Stimulated activated CD8-positive, alpha-beta memory T cell treated with anti-CD3 and anti-CD28 coated beads, Interleukin-4, amount 100 ng/mL, for 1 hour (primary cell): ENCODE measurements at places on chromosomes 1 and 21.

DNA sequence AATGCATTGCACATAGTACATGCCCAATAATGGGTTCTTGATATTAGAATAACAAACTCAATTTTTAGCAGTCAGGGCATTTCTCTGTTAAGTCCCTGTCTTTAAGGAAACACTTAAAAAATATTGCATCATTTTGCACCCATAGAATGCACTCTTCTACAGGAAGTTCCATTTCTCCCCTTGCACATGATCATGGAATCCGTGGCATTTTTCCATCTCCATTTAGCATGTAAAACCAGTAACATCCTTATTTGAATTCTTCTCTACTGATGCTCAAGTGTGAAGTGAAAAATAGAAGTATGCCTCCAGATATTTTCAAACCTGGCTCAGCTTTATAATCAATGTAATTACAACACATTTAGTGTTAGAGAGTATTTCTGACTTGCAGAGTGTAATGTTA is 192.8 kb downstream of the RWDD3 start:
- no peak for DNase-seq

- no peak for DNase-seq
These were observed 833.0 kb upstream of the ADAMTS5 start for GRCh38 chr21:27799861-27800260.

GRCh38 chr1:16442265-16442664 is 1.7 kb downstream of the NECAP2 start:
- no peak for DNase-seq

DNA sequence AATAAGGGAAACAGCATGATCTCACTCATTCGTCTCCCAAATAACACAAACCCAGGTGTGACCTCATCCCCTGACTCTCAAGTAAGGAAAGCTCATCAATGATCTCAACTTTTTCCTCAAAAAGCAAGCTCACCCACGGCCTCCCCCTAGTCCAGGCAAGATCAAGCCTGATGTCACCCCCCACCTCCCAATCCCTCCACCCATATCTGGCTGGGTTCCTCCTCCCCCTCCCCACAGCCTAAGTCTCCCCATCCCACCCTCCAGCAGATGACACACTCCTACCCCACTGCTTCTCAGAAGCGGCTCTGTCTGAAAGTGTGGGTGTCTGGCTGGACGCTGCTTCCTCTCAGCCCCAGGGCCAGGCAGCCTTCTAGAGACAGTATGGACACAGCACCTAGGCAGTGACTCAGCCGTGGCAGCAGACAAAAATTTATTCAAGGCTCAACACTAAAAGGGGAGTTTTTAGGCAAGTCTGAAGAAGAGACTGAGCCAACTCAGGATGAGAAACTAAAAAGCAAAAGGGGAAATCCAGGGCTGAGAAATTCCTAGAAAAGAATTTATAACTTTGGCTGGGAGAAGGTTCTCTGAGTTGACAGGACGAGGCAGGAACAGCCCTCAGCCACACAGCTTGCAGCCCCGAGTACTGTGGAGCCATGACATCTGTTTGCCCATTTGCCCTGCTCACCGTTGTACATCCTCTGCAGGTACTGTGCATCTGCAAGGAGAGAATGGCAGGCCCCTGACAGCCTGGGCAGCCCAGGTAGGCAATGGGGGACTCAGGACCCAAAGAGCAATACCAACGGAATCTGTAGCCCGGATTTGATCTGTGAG is 81.6 kb upstream of the LRRC8D start:
- no peak for DNase-seq

GRCh38 chr1:33348676-33349080 is 27.8 kb upstream of the A3GALT2 start:
- DNase-seq, result no peak

- no peak for DNase-seq
These were observed 995 bp upstream of the KIF26B start for GRCh38 chr1:245153552-245154428.

DNA sequence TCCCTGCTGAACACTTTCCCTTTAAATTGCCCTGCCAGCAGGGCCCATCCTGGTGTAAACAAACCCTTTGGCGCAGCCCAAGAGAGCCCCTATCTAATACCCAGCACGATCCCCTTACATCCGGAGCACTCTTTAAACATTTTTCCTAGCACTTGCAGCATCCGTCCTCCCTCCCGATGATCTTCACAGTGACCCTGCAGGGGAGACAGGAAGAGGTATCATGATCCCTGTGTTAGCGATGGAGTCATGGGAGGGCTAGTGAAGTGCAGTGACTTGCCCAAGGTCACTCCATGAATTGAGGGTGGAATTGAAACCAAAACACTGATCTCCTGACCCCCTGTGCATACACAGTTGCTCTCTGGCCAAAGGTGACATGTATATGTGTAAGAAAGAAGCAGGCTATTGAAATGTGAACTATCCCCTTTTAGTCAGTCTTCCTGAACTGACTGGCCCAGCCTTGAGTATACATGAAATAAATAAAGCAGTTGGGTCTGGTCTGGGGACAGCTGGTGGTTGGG is 9.8 kb upstream of the KCNQ4 start:
- no peak for DNase-seq
